ENCODE measurements at places on chromosomes 2 and 18. TPM values are rescaled to one million over a fixed set of nuclear protein-coding genes. Genes with fewer than 3 reads are reported as not detected.

GRCh38 chr2:101064505-101064867 is 62.4 kb downstream of the RPL31 start:
- no peak for DNase-seq

GRCh38 chr18:24089515-24090337 is 49.1 kb upstream of the CABYR start:
- no peak for DNase-seq

DNA sequence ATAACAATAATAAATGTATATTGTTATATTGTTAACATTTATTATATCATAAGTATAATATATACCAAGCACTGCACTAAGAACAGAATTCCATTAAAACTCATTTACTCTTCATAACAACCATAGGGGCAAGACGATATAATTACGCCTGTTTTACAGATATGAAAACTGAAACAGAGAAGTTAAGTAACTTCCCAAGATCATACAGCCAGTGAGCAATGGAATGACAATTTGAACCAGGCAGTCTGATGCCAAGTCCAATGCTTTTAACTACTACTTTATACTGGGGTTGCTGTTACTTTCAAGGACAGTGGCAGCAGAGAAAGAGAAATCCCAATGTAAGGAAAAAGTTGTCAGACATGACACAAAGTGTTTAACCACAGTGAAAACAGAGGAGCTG is 338.8 kb upstream of the ID2 start:
- no peak for DNase-seq

DNA sequence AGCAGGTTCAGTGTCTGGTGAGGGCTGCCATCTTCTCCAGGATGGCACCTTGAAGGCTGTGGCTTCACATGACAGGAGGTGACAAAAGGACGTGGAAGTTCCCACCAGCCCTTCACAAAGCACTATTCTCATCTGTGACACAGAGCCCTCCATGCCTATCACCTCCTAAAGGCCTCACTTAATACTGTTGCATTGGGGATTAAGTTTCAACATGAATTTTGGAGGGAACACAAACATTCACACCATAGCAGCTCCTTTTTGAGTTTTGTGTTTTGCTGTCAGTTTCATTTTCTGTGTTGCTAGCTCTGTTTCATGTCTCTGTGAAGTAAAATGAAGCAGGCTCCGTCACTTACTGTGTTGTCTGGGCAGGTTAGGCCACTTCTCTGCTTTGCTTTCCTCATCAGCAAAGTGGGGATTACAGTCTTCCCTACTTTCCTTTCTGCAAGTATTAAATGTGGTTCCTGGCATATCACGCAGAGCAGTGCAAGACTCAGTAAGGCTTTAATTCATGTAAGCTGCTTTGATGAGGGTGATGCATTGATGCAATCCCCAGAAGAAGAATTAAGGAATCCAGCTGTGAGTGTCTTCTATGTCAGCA is 31.6 kb downstream of the LIMS1 start:
- DNase-seq = no peak

DNA sequence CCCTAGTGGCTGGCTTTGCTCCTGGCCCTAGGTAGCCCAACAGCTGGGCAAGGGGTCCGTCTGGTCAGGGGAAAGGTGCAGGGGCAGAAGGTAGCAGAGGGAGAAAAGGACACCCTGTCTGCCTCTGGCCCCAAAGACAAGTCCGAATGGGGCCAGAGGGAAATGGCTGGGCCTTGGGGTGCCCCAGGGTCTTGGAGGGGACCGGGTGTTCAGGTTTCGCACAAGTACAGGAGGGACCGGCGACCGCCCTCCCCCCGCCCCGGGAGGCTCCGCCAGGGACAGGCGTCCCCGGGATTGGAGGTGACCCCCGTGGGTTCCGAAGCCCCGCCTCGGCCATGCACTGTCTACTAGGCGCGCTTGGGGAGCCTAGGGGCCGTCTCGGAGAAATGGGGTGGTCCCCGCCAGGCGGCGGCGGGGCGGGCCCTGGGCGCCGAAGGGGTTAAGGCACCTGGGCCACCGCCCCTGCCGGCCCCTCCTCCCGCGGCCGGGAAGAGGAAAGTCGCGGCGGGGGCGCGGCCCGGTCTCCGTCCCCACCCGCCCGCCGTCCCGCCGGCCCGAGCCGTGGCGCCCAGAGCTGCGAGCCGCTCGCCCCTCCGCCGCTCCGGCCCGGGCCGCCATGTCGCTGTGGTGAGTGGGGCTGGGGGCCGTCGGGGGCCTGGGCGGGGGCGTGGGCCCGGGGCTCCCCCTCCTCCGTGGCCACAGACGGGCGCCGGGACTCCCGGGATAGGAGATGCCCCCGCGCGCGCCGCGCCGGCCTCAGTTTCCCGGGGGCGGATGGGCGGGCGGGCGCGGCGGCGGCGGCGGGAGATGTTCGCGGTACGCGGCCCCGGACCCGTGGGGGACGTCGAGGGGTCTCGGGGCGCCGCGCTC is at the start of gene B3GNT7:
Gene B3GNT7 (plus strand): TSS at position 523 of the 870 bp plus-strand sequence. CDS start 94 bp downstream, at position 617.
- no peak for DNase-seq

The SLC8A1 gene
- polyA plus RNA-seq = 7.2 TPM

The CD207 gene
- polyA plus RNA-seq = 0.27 TPM

The ATG4B gene
- polyA plus RNA-seq = 59.6 TPM

The DSG1 gene
- 0.88 TPM for polyA plus RNA-seq

The UGT1A5 gene
- not detected for polyA plus RNA-seq

Measured in hindlimb muscle (tissue), 1 donor.